ENCODE measurements at places on chromosomes 1 and 21. TPM values are rescaled to one million over a fixed set of nuclear protein-coding genes. Genes with fewer than 3 reads are reported as not detected.

- no peak overlapping the region for H3K4me3 ChIP-seq
- no peaks in the 10 kb centered on the region for H3K36me3 ChIP-seq
- H3K27me3 ChIP-seq = no peaks in the 10 kb centered on the region
- peaks cover 4% of the 10 kb centered on the region for H3K4me1 ChIP-seq
- no peak overlapping the region for H3K27ac ChIP-seq
Measured at GRCh38 chr1:182246783-182247182, 144.8 kb downstream of the GLUL start.

Gene ZBTB18
- 22.4 TPM for polyA plus RNA-seq

DNA sequence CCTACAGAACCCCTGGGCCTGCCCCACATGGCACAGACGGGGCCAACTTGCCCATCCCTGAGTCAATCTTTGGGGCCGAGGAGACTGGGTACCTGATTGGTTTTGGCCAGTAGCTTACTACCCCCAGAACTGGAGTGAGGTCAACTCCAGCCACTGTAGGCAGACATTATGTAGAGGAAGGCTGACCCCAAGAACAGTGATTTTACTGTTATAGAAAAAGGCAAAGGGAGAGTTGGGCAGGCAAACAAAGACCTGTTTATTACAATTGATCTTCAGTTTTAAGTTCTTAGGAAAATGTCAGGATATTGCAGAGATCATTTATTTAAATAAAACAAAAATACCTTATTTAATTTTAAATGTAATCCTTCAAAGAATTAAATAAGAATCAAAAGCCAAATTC lies 653.8 kb downstream of the NPHP4 start:
- peaks cover 3% of the 10 kb centered on the region for H3K4me1 ChIP-seq
- H3K27ac ChIP-seq = no peak overlapping the region
- H3K36me3 ChIP-seq = no peaks in the 10 kb centered on the region
- H3K4me3 ChIP-seq = no peak overlapping the region
- no peak for DNase-seq
- no peaks in the 10 kb centered on the region for H3K27me3 ChIP-seq

- H3K4me3 ChIP-seq = no peak overlapping the region
- H3K36me3 ChIP-seq = no peaks in the 10 kb centered on the region
- no peaks in the 10 kb centered on the region for H3K27me3 ChIP-seq
- H3K27ac ChIP-seq = no peak overlapping the region
- peaks cover 13% of the 10 kb centered on the region for H3K4me1 ChIP-seq
- DNase-seq = no peak
Measured at GRCh38 chr21:35135481-35135880, 86.4 kb upstream of the RUNX1 start.

Gene PCP4L1
- 9.4 TPM for polyA plus RNA-seq

GRCh38 chr1:44616991-44617702 lies 57.1 kb downstream of the TMEM53 start:
- peaks cover 43% of the 10 kb centered on the region for H3K27me3 ChIP-seq
- H3K4me3 ChIP-seq = peak overlapping the region; percentile 11
- no peaks in the 10 kb centered on the region for H3K36me3 ChIP-seq
- no peaks in the 10 kb centered on the region for H3K4me1 ChIP-seq
- no peak for DNase-seq

- H3K36me3 ChIP-seq = no peaks in the 10 kb centered on the region
- H3K27me3 ChIP-seq = no peaks in the 10 kb centered on the region
- H3K4me3 ChIP-seq = no peak overlapping the region
- no peak overlapping the region for H3K27ac ChIP-seq
Measured at GRCh38 chr21:33998402-33998801, 75.0 kb upstream of the MRPS6 start.

All from large intestine (tissue), 12 donors.